ENCODE measurements at places on chromosomes 3 and 15.
A peak's percentile ranks its signal among the peaks of the same experiment; 100 is the strongest.

- no peak for DNase-seq
Observed at GRCh38 chr15:50476143-50476542, 51.9 kb downstream of the USP8 start.

GRCh38 chr3:40725031-40725430 is 200.3 kb downstream of the ZNF621 start:
- DNase-seq, result peak; percentile 42

DNA sequence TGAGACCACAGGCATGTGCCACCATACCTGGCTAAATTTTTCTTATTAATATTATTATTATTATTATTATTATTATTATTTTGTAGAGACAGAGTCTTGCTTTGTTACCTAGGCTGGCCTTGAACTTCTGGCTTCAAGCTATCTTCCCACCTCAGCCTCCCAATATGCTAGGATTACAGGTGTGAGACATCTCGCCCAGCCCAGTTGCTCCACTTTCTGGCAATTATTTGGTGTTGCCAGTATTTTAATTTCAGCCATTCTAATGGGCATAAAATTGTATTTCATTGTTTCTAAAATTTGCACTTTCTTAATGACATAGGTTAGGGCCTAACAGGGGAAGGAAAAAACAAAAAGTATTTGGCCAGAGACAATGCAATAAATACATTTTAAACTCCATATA is 1217.6 kb upstream of the ALCAM start:
- no peak for DNase-seq

- no peak for DNase-seq
Observed at GRCh38 chr3:105365391-105366325, 1.1 kb upstream of the ALCAM start.

GRCh38 chr3:61589856-61590255 is 28.5 kb downstream of the PTPRG start:
- DNase-seq, result no peak

DNA sequence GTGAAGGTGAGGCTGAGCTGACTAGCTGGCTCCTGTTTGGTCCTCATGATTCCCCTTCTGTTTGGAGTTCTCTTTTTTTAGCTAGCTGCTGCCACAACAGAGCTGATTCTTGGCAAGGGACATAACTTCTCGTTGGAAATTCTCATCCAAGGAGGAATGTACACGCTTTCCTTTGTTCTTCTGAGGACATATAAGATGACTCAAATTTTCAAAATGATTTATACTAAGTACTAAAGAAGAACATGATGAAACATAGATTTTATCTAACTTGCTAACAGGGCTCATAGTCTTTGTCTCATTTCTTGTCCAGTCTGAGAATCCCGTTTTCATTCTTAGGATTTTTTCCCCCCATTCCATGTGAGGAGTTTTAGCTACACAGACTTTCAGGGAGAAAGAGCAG is 2.9 kb upstream of the TFG start:
- DNase-seq, result no peak

DNA sequence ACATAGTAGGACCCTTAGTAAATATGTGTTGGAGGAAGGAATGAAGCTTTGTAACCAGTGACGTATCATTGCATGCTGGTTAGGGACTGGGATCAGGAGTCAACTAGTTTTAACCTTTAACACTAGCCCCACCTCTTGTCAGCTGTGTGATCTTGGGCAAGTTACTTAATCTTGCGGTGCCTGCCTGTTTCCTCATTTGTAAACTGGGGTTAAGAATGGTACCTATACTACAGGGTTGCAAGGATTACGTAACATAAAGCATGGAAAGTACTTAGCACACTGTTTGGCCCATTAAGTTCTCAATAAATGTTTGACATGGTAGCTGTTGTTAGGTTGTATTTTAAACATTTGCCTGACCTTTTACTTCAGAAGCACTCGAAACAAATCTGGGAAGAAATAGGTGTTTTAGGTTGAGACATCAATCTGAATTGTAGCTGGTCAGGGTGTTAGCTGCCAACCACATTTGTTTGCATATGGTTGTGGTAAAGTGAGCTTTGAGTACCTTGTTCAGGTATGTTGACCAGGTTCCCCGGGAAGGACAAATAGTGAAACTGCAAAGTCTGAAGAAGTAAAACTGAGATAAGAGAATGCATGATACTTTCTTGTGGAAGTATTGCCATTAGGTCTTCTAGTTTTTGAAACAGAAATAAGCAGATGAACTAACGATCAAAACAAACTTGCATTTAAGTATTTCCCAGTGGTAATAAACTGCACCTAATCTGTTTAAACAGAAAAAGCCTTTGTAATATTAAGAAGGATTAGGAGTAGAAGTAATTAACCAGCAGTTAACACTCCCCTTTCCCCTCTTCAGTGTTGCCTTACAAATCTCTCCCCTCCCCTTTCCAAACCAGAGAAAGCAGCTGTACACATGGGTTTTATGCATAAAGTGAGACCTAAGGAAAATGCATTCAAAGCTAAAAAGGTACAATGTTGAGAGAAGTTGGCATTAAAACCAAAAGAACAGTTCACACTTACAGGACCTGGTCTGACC is 25.8 kb upstream of the SCAANT1 start:
- no peak for DNase-seq

- no peak for DNase-seq
Observed at GRCh38 chr3:110750201-110750600, 321.4 kb upstream of the NECTIN3 start.

DNA sequence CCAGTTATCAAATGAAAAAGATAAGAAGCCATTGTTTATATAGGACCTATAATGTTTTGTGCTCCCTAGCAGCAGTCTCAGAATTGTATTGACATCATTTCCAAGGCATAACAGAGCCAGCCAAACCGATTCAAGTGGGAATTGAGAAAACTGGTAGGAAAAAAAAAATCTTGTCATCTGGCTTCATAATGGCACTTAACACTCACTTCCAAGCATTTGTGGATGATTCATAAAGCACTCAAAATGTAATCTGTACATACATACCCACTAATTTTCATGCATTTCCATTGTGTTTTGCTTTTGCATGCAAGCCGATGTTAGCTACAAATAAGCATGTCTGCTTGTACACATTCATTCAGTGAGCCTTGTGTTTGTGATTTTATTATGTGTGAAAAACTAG is 18.6 kb upstream of the TRPC1 start:
- DNase-seq, result no peak

- DNase-seq, result peak; percentile 54
Observed at GRCh38 chr3:72245183-72245811, 460.3 kb upstream of the PROK2 start.

GRCh38 chr3:165817160-165817709 is 20.0 kb downstream of the BCHE start:
- DNase-seq, result no peak

GRCh38 chr15:99126131-99126588 is 21.3 kb downstream of the SYNM start:
- DNase-seq, result no peak

DNA sequence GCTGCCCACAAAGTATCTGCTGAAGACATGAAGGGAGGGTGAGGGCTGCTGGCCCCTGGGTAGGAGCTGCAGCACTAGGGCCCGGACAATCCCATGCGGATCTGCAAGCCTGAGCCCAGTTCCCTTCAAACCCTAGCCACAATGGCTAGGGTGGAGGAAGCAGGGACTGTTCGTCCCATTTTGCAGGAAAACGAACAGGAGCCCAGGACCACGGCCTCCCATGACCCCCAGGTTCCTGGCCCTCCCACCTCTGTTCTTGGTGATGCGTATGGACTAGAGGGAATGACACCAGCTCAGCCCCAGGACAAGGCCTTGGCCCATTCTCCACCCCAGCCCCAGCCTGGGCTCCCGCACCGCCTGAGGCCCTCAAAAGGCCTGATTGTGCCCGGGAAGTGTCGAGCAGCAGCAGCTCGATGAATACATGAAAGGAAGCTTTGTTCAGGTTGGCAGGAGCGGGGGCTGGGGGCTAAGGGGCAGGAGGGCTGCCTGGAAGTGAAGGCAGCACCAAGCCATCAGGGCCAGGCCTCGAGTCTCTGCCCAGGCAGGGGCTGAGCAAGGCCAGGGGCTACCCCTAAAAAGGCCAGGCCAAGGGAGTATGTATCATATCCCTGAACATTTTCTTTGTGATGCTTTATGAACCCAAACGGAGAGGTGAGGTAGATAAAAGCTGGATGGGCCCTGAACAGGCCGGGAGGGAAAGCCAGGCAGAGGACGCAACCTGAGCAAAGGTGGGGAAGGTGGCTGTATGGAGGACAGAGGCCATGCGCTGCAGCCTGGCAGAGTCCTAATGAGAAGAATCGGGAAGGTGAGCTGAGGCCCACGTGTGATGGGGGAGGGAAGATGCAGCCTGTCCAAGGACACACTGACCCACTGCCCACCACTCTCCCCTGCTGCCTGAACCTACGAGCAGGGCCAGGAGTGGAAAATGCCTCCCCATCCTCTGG is 12.2 kb downstream of the SEMA7A start:
- DNase-seq, result no peak

GRCh38 chr3:194672876-194673275 is 885 bp upstream of the LSG1 start:
- no peak for DNase-seq

DNA sequence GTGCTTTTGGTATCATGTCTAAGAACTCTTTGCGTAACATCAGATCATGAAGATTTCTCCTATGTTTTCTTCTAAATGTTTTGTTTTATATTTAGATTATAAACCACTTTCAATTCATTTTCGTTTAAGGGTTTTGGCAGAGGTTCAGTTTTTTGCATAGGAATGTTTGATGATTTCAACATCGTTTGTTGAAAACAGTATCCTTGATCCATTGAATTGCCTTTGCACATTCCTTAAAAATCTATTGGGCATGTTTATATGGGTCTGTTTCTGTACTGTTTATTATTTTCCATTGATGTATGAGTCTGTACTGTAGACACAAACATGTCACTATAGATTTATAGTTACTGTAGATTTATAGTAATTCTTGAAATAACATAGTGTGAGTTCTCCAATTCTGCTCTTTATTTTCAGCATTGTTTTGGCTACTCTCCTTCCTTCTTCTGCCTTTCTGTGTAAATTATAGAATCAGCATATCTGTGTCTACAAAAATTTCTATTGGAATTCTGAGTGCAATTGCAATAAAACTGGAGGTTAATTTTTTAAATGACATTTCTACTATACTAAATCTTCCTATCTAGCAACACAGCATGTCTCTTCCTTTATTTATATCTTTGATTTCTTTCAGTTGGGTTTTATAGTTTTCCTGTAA is 374.0 kb downstream of the SV2B start:
- DNase-seq, result no peak

- DNase-seq, result no peak
Observed at GRCh38 chr3:23877329-23877980, 39.3 kb downstream of the NKIRAS1 start.

DNA sequence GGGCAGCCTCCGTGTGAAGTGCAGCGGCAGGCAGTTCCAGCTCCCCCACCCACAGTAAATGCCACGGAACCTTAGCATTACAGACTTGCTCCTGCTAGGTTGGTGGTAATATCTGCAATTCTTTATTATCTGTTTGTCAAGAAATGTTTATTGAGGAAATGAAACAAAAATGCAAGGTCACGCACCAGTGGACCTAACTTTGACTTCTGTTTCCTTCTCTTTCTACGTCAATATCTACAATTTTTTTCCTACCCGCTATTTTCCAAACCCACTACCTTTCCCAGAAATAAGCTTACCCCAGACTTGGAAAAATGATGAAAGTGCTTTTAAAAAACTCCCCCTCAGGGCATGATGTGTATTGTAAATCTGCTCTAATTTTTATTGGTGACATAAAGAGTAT is 18.9 kb downstream of the ILDR1 start:
- no peak for DNase-seq

DNA sequence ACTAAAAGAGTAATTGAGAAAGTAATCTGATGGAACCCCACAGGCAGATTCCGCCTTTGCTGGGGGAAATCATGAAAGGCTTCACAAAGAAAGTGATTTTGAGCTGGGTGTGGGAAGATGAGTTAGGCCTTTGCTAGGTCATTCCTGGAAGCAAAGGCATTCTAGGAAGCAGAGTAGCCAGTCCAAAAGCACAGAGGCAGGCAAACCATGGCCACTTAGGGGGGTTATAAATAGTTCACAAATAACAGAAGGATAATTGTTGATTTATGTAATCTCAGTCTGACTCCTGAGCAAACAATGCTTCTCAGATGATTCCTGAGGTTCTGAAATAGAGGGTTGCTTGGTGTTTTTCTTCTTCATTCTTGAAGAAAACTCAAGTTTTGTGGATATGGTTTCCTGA is 576.3 kb downstream of the NTRK3 start:
- DNase-seq, result no peak

GRCh38 chr15:88749699-88750098 is 53.5 kb upstream of the ACAN start:
- no peak for DNase-seq

DNA sequence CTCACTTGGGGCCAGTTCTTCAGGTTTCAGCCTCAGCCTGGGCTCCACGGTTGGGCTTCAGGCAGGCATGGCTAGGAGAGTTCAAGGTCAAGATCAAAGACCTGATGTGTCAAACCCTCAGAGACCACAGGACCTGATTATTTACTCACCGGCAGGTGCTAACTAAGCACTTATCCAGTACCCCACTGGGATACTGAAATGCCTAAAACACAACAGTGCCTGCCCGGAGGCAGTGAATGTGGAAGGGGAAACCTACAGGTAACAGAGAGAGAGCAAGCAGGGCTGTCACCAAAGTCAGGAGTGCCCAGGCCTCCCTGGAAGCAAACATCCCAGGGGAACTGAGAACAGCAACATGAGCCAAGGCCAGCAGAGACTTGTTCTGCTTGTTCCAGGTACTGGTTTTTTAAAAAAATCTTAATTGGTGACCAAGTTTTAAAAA is 6.7 kb downstream of the IDH2 start:
- no peak for DNase-seq

GRCh38 chr15:28944286-28944685 is 58.5 kb downstream of the APBA2 start:
- no peak for DNase-seq

- no peak for DNase-seq
Observed at GRCh38 chr3:150145659-150146058, 175.0 kb upstream of the PFN2 start.

DNA sequence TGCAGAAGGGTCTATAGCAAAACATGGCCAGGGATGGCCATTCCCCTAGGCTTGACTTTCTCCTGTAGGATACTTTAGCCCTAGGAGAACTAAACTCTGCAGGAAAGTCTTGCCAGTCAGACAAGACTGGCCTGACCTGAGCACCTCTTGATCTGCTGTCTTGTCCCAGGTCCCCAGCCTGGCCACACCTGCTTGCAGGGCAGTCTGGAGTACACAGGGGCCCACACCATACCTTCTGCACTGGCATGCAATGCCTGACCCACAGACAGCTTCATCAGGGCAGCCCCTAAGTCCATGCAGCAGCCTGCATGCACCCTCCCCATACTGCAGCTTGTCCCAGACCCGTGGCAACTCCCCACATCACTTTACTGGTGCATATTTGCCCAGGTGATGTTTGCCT is 204.6 kb downstream of the LRRC3B start:
- DNase-seq, result no peak

DNA sequence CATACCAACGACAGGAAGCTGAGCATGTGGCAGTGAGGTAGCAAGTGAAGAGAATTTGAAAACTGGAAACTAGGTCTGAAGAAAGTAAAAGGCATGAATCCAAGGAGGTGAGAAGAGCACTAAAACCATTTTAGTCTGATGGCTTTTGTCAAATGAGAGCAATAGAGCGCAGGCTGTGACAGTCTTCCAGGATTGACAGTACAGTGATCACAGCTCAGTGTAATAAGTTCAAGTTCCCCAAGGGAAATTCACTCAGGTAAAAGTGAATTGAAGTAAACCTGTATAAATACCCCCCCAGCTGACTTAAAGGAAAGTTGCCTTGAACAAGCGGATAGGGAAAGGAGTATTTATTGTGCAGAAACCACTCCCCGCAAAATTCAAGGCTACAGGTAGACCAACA is 224.2 kb upstream of the CRBN start:
- no peak for DNase-seq

Data from NCI-H1694 treated with DMSO at 0.1 percent for 48 hours (cell line).